ENCODE measurements at places on chromosomes 6 and 20. TPM values are rescaled to one million over a fixed set of nuclear protein-coding genes. Genes with fewer than 3 reads are reported as not detected.

The RAD21L1 gene
- total RNA-seq = not detected

The RFX6 gene
- 3.8 TPM for total RNA-seq

The BPI gene
- total RNA-seq = not detected

The HUS1B gene
- 1.0 TPM for total RNA-seq

The SLC25A27 gene
- 33.8 TPM for total RNA-seq

The KIF6 gene
- 1.3 TPM for total RNA-seq

DNA sequence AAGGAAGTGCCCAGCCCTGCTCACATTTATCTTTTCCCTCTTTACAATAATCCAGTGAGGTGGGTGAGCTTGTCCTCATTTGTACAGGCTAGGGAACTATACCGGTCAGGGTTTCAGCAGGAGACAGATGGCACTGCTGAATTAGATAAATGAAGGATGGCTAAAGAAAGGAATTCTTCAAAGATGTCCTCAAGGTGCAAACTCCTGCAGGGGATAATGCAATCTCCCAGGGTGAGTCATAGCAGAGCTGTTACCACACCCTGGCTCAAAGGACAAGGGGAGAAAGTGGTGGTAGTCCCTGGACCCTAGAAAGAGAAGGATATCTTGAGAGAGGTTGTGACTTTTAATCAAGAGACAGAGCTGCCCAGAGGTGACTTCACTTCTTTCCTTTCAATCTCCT lies 66.7 kb downstream of the RFPL4B start:
- DNase-seq = no peak

DNA sequence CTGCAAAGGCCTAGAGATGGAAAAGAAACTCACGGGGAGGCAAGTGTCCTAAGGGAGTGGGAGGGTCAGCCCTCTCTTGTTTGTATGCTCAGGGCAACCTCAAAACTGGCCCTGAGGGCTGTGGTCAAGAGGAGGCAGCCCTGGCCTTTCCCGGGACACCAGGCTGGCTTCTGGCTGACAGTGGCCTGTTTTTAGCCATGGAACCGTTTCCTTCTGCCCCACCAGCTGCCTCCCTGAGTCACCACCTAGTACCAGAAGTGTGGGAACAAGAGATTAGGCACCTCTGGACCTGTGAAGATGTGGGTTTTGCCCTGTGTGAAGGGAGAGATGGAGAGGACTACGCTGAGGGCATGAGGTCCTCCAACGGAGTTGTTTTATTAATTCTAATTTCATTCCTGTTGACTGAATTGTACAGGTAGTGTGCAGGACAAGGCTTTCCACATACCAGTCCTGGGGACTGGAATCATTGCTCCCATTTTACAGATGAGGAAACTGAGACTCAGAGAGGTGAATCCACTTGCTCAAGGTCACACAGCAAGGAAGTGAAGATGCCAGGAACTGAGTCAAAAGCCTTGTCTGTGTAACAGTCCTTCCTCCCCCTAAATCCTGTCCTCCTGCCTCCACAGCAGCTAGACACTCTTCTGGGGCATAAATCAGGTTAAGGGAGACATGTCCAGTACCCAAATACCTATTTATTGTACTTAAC lies 5.5 kb downstream of the FOXS1 start:
- DNase-seq = no peak

GRCh38 chr6:10800810-10801209 lies 37.5 kb downstream of the MAK start:
- no peak for DNase-seq

GRCh38 chr20:17518339-17519052 lies 12.7 kb downstream of the BFSP1 start:
- no peak for DNase-seq

GRCh38 chr6:165841153-165841558 lies 178.1 kb upstream of the PDE10A start:
- DNase-seq = no peak

DNA sequence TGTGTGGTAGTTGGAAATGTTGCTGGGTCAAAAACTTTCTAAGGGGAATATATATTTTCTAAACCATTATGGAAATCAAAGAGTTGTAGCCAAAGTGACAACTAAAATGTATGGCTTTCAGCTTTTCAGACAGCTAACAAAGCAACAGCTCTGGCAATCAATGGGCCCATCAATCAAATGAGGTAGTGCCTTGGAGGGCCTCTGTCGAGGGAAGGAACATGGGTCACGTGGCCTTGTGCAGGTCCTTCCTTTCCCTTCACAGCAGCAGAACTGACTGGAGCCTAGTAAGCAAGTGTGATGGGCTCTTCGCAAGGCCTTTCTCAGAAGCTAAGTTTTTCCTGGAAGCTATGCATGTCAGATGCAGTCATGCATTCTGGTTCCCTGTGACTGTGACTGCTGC lies 17.9 kb downstream of the FAXC start:
- DNase-seq = no peak

GRCh38 chr6:116330511-116330910 lies 40.2 kb upstream of the DSE start:
- no peak for DNase-seq

DNA sequence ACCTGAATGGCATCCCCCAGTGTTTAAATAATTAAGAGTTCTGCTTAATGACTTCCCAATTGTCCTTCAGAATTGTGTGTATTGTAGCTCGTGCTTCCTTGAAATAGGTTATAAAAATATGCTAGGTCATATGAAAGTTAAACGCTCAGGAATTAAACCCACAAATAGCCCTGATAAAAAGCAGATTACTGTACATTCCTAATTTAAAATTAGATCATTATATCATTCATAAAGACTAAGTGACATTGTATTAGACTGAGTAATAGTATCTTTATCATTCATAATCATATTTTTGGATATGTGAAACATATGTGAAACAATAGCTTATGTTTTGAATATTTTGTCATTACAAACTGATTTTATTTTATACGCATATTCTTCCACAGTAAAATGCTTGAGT lies 1706.7 kb downstream of the HACE1 start:
- DNase-seq = no peak

DNA sequence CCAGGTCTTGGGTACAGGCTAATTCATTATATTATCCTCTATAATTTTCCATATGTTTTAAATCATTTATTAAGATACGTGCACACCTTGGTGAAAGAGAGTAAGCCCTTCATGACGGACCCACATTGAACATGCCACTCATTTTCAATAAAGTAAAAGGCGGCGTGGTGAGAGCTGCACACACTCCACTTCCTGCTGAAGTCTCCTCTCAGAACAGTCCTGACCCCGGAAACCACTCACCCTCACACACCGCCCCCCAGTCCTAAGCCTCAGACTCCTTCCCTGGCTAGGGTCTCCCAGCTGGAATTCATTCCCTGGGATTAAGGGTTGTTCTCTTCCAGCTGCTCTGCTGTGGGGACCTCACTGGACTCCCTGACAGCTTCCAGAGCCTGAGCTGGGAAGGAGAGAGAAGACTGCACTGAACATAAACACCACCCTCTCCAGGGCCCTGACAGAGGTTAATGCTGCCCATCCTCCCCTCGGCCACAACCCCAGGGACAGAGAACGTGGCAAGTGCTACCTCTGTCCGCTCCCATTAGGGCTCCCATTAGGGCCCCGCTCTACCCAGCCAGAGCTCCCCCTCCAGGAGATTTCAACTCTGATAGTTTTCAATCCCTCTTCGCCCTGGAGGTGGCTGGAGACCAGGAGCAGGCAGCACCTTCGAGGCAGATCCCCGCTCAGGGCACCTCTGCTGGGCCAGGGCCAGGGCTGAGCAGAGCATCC lies 24.8 kb downstream of the GRM4 start:
- DNase-seq = no peak

GRCh38 chr20:50717974-50718761 lies 13.2 kb upstream of the PARD6B start:
- no peak for DNase-seq

DNA sequence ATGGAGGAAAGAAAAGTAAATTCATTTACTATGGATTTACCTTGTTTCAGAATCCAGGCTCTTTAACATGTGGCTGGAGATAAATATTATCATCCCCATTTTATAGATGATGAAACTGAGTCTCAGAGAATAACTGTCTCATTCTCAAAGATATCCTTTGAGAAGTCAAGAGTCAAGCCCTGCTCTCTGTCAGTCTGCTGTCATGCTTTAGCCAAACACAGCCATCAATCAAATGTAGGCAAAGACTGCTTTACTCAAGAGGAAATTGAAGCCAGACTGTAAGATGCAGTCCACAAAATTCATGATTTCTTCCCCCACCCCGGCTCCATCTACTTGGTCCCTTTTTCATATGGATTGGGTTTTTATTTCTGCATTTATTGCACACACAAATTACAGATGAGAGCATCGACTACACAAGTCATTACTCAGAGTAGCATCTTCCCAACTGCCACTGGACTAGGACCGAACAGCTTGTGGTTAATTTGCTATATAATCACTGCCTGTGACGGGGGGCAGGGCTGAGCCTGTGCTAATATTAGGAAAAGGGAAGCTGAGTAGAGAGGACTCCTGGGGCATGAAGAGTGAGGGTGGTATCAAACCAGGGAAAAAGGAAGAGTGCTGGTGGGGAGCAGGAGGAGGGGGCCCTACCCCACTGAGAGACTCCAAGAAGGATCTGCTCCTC lies 102.7 kb upstream of the TOP1 start:
- DNase-seq = no peak

DNA sequence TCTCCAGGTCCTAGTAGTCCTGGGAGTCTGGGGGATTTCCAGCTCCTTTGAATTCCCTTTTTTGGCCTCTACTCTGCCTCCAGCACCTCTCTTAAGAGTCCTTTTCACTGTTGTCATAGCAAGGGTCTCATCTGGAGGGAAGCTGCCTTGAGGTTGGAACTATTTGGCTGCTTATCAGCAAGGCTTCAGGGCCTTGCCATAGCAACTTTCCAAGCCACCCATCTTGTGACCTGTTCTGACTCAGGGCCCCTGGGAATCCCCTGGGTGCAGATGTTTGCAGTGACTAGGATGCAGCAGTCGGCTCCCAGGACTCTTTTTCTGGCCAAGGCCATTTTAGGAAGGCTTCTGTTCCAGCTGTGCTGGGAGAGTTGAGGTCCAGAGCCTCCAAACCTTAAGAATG lies 12.4 kb downstream of the PKIG start:
- DNase-seq = no peak

DNA sequence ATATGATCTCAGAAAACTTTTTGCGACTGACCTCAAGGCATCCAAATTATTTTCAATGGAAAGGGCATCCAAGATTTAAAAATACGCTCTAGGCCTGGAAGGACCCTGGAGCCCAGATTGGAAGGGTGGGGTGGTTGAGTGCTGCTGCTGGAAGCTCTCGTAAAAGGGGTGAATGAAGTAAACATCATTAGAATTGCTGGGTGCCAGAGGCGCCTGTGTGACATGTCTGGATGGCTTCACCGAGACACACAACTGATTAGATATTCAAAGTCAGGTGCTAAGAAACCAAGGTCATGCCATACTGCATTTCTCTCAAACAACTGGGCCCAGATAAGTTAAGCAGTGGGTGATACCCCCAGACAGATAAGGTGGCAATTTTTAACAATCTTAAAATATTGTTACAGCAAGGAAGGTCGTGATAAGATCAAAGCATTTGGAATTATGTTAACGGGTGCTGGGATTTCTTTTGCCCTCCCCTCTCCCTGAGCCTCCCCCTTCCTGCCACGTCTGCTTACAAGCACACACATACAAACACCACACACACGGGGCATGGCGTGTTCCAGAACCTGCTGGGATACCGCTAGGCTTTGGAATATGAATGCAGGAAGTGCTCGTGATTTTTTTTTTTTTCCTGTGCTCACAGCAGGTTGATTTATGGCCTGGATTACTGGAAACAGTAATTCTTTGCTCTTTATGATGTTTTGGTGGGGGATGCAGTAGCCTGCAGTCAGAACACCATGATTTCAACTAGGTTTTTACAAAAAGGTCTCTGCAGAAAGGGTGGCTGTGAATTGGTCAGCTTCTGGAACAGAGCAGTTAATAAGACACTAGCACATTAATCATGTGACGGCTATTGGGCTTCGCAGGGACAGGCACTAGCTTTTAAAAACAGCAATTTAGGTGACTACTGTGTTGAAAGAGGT lies 551.2 kb downstream of the QKI start:
- no peak for DNase-seq

- DNase-seq = no peak
Measured at GRCh38 chr6:129748901-129749748, 39.1 kb upstream of the ARHGAP18 start.

GRCh38 chr6:43765776-43766499 lies 4.1 kb upstream of the VEGFA start:
- DNase-seq = no peak

GRCh38 chr6:115131709-115132490 lies 789.1 kb upstream of the HS3ST5 start:
- no peak for DNase-seq

DNA sequence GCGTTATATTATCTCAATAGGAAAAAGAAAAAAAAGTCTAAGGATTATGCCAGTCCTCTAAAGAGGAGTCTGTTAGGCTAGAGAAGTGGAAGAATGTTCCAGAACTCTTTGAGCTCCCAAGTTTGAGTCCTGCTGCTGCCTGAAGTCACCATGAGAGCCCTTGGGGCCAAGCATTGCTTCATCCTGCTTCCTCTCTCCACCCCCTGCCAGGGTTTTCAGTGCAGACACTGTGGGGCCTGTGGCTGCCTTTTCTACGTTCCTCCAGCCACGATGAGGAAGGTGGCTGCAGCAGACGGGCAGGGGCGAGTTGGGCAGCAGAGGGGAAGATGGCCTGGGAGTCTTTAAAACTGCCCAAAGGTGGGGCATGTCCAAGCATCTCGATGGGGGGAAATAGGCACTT lies 214.4 kb upstream of the KCNG1 start:
- DNase-seq = no peak

DNA sequence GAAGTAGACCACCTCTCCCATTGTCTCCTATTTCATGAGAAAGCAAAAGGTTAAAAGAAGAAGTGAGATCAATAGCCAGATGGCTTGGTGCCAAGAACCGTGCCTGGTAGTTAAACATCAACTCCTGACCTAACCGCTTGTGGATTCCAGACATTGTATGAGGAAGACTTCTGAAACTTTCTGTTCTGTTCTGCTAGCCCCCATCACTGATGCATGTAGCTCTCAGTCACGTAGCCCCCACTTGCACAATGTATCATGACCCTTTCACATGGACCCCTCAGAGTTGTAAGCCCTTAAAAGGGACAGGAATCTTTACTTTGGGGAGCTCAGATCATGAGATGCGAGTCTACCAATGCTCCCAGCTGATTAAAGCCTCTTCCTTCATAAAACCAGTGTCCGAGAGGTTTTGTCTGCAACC lies 301.2 kb downstream of the RNGTT start:
- DNase-seq = no peak

All from mesothelial cell of epicardium (in vitro differentiated cells).